ENCODE measurements at places on chromosomes 16 and 17.

GRCh38 chr17:74235911-74236371, 22.6 kb downstream of the TTYH2 start:
- DNase-seq: no peak

GRCh38 chr16:4723071-4723767, 10.9 kb downstream of the ANKS3 start:
- DNase-seq: no peak

DNA sequence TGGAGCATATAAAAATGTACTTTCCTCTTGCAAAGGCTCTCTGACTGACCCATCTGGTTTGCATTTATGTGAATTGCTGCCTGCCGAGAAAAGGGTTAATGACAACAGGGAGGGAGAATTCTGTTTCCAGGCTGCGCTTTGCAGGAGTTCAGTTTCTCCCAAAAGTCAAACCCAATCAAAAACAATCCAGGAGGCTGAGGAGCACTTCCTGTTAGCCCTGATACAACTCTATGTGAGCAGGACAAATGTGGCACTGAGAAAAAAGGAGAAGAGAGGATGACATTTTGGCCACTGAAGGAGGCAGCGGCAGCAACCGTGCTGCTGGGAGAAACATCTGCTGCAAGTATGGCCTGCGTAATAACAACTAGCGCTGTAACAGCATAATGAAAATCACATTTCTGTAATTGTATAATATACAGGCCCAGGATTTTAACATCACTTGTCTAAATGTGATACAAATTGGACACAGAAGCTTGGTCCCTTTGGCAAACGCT, 26.8 kb upstream of the ELAC2 start:
- DNase-seq: no peak

- no peak for DNase-seq
Observed at GRCh38 chr16:57621521-57622271, 6.7 kb upstream of the ADGRG1 start.

DNA sequence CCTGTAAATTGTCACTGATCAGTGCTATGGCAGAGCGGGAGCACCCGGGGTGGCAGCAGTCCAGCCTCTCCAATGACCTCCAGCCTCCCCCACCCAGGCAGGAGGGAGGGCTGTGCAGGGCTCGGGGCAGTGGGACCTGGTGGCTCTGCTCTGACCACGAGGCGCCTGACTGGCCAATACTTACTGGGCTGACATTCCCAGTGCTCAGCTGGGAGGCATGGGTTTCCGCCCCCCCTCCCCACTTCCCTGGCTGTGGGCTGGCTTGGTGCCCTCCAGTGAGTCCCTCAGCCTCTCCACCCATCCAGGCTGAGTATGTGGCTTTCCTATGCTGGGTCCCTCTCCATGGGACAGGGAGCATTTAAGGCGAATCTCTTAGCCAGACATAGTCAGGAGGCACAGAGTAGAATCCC, 2.7 kb downstream of the SOCS3 start:
- DNase-seq: no peak

DNA sequence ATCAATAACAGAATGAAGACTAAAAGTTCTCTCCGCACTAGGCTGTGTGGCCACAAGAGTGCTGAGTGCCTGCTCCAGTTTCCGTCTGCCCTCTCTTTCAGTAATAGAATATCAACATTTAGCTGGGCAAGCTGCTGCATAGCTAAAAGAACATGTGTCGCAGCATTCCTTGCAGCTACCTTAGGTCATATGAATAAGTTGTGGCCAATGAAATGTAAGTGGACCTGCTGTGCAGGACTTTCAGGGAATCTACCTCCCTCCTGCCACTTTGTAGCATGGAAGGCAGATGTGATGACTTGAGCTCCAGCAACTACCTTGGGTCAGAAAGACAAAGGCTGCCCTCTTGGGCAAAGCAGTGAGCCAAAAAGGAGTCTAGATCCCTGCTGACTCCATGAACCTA, 25.4 kb downstream of the SLC39A11 start:
- no peak for DNase-seq

- DNase-seq: no peak
Observed at GRCh38 chr16:77890075-77890474, 101.7 kb downstream of the VAT1L start.

GRCh38 chr16:12387786-12388185, 411.3 kb downstream of the SNX29 start:
- DNase-seq: no peak

GRCh38 chr17:50818261-50818660, 17.1 kb upstream of the WFIKKN2 start:
- DNase-seq: no peak

- no peak for DNase-seq
Observed at GRCh38 chr16:21166561-21166961, 8.1 kb downstream of the LDAF1 start.

GRCh38 chr17:9468937-9469336, 106.7 kb downstream of the STX8 start:
- no peak for DNase-seq

DNA sequence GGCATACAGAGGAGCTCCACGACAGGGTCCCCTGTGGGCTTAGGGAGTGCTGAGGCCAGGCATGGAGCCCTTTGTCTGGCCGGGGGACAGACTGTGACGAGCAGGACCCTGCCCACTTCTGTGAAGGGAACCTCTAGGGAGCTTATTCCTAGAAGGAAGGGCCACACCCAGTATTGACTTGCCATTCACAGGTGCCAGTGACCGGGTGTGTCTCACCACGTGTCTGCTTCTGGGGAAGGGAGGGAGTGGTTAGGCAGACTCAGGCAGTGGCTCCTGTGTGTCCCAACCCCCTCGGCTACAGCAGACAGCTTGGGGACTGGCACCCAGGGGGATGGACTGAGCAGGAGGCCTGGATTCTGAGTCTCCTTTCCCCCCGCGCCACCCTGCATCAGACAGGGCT, 57.2 kb downstream of the SOCS1 start:
- DNase-seq: no peak

DNA sequence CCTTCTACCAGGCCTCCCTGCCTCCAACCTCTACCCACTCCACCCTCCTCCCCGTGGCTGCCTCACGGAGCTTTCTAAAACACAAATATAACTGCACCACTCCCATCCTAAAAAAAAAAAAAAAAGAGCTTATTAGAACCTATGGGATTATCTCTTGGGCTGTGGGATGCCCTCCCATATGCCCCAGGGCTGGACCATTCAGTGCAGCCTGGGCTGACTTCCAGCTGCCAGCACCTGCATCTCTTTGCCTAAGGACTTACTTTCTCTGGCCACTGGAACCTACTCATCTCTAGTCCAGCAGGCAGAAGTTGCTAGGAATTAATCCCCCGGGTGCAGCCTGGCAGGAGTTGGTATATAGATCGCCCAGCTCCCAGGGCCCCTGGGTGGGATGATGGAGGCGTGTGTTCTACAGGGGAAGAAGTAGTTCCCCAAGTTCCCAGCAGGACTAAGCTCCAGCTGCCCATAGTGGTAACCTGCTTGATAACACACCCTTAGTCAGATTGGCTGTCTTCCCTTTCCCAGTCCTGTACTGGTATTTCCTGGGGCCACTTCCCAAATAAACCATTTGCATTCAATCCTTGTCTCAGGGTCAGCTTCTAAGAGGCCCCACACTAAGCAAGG, 10.3 kb downstream of the MPP3 start:
- no peak for DNase-seq
